Stimulated activated CD8-positive, alpha-beta memory T cell treated with anti-CD3 and anti-CD28 coated beads, Interleukin-12 subunit alpha, Interleukin-12 subunit beta, amount 100 ng/mL, for 1 hour (primary cell): ENCODE measurements at places on chromosomes 12 and 14.

DNA sequence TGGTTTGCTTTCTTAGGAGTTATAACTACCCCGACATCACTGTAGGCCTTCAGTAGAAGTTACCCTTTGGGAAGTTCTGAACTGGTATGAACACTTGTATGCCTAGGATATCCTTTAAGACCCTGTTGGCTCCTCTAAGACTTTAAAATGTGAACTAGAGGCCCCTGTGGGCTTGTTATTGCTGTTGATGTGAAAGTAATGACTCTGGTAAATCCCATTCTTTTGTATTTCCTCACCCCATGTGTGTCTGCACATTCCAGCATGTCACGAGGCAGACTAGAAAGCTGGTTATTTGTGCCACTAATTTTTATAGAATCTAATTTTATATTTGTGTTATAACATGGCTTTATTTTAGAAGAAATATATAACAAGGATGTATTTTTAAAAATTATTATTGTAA is 48.9 kb downstream of the SERPINA10 start:
- no peak for DNase-seq

DNA sequence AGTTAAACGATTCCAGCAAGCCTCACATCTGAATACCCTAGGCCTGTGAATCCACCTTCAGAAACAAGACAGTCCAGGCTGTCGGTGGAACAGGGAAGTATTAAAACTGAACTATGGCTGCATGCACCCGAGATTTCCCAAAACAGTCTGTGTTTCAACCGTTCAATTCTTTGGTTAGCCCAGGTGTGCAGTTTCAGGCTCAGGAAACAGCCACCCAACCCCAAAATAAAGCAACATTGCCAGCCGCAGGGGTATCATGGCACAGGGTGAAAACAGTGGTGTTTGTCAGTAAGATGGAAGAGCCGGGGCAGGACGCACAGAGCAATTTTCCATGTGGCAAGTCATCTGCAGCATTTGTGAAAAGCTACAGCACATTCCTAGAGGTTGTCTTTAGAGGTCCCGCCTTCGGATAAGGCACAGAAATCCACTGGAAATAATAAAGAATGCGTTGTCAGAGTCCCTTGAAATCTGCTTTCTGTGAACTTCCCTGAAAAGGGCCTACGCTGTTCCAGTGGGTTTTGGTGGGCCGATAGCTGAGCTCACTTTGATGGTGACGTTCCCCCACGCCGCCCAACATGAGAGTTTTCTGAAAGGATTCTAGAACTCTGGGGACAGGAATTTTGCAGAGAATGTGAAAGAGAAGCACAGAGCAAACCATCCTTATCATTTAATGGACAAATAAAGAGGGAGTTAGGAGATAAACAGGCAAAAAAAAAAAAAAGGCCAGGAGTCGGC is 84.9 kb downstream of the BCL11B start:
- DNase-seq, result no peak

DNA sequence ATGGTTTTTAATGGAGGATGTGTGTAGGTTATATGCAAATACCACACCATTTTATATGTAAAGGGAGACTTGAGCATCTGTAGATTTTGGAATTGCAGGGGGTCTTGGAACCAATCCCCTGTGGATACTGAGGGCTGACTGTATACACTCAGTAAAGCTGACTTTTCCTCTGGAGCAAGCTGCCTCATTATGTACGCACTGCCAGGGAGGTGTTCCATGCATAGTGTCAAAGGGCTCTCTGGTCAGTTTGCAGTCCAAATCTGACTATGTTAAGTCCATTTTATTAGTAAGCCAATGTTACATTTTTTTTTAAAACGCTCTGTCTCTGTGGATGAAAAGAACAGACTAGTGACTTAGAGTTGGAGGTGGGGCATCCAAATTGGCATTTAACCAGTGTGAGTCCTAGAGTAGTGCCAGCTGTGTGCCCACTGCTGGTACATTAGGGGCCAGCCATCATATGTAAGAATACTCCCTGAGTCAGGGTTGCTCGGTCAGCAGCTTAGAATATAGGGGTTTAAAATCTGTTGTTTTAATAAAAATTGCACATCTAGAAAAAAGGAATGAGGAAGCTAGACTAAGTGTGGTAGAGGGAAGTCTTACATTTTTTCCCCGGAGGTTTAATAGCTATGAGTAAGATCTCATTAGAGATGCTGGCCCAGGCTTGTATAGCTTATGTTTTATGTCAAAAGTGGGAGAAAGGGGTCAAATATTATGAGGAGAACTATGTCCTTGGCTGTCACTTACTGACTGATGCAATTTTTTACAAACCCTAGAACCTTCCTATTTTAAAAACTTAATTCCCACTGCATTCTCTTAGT is 87.0 kb downstream of the TESC start:
- no peak for DNase-seq

GRCh38 chr14:102096569-102097188 is 9.8 kb upstream of the HSP90AA1 start:
- DNase-seq, result peak; percentile 57

GRCh38 chr12:16622338-16622737 is 16.4 kb upstream of the LMO3 start:
- no peak for DNase-seq

GRCh38 chr14:91402348-91402747 is 15.3 kb downstream of the CCDC88C start:
- DNase-seq, result no peak

- no peak for DNase-seq
Observed at GRCh38 chr12:69936214-69936731, 111.2 kb downstream of the MYRFL start.

GRCh38 chr14:78162202-78162601 is 8.0 kb upstream of the NRXN3 start:
- DNase-seq, result no peak

DNA sequence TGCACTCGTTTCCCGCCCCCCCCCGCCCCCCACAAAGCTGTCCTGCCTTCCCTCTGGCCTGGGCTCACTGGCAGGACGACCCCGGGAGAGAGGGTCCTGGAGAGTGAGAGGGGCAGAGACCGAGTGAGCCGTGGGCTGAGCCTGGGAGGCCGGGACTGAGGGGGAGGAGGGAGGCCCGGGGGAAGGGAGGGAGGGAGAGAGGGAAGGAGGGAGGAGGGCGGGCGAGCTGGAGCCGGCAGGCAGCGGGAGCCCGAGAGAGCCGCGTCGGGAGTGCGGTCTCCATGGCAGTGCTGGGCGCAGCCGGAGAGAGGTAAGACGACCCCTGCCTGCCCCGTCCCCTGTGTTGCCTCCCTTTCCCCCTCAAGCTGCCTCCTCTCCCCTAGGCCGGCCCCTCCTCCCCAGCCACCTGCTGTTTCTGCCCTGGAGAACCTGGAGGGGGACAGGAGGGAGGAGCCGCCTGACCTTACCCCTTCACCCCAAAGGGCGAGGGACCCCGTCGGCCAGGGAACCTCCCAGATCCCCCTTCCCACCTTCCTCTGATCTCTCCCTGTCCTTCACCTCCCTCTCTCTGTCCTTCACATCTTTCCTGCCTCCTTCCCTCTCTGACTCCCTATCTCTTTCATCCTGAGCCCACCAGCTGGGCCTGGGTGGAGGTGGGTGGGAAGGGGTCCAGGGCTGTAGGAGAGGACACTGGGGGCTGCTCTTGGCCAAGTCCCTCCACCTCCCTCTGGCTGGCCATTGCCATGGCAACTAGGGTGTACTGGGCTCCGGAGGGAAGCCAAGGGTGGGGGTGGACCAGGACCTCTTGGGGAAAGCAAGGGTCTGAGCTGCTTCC is at the start of gene GPR162:
Gene GPR162 (plus strand): TSS at position 231 of the 835 bp plus-strand sequence. CDS start 2,078 bp downstream, outside the sequence.
- DNase-seq, result no peak

DNA sequence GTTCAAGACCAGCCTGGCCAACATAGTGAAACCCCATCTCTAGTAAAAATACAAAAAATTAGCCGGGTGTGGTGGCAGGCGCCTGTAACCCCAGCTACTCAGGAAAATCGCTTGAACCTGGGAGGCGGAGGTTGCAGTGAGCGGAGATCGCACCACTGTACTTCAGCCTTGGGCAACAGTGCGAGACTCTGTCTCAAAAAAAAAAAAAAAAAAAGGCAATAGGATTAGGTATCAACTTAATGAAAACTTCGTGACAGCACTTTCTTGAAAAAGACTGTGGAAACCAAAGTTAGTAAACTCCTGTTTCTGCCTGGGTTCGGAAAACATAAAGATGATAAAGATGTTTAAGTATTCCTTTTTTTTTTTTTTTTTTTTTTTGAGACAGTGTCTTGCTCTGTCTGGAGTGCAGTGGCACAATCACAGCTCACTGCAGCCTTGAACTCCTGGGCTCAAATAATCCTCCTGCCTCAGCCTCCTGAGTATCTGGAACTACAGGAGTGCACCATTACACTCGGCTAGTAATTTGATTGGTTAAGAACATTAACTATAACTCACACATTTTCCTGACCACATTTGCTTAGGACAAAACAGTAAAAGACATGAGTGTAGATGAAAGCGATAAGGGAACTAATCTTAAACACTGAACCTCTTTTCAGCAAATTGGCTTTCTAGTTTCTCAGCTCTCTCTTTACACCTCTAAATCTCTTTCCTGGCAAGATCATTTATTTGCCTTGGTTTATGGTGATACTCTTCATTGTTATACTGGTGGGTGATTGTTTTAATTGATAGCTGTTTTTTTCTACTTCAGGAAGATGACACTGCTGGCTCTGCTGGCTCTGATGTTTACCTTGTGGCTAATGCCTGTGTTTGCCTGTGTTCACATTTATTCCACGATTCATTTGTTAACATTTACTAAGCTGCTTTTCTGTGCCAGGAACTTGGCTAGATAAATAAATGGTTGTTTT is 15.8 kb downstream of the HIF1A start:
- no peak for DNase-seq

DNA sequence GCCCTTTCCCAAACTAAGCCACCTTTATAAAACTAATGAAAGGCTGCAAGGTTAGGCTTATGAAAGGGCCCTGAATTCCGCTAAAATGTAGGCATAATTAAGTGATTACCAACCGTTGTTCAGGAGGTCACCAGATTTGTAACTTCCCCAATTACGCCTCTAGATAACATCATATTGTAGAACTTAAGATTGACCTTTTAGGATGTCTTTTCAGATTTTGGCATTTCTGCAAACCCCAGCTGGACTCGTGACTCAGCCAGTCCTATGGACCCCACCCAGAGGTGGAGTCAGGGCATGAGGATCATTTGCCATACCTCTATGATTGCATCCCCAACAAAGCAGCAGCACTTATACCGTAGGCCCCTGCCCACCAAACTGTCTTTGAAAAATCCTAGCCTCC is 3.7 kb upstream of the LPCAT3 start:
- DNase-seq, result no peak

DNA sequence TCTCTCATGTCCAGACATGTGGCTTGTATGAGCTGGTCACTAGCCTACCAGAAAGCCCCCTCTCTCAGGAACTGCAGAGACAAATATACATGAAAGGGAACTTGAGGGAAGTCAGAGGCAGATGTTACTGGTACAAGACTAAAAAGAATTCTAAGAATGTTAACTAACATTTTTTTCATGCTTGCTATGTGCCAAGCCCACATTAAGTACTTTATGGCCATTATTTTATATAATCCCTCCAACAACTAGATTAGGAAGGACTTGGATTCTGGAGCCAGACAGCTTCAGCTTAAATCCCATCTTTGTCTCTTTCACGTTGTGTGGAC is 24.6 kb downstream of the TTC9 start:
- no peak for DNase-seq

GRCh38 chr14:96303981-96304380 is 48.0 kb downstream of the BDKRB1 start:
- DNase-seq, result no peak

DNA sequence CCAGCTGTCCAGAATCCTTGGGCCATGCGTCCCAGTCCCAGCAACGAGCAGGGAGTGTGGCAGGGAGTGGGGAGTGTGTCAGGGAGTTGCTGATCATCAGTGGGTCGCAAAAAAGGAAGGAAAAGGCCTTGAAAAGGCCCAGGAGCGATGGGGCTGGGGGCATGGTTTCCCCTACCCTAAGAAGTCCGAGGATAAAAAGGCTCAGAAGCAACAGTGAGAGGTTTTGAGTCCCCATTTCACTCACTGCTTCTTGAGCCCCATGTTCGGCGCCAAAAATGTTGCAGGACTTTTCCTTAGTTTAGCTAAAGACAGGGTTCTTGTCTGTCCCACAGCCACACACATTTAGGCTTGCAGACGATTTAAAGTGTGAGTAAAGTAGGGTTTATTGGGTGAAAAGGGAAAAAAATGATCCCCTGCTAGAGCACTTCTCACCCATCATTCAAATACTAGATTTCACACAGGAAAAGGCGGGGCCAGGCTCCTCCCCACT is 189.5 kb downstream of the KCNC2 start:
- DNase-seq, result no peak

GRCh38 chr14:67778792-67779191 is 37.6 kb downstream of the ZFYVE26 start:
- DNase-seq, result no peak

- no peak for DNase-seq
Observed at GRCh38 chr14:105315941-105316576, 1.5 kb downstream of the PACS2 start.

DNA sequence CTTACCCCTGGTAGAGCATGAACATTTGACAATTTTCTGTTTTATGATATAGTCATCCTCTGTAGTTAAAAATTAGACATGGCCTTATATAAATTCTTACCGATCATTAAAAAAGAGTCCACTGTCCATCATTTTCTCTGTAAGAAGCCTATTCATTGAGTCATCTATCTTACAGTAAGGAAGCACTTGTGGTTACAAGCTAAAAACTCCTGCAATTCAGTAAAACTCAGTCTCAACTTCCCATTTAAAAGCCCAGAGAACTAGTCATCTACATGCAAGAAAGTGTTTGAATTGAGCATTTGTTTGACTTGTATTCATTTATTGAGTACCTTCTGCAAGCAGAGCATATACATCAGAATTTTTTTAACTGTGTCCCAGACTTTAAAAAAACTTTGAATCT is 63.3 kb downstream of the GTF2A1 start:
- DNase-seq, result no peak

DNA sequence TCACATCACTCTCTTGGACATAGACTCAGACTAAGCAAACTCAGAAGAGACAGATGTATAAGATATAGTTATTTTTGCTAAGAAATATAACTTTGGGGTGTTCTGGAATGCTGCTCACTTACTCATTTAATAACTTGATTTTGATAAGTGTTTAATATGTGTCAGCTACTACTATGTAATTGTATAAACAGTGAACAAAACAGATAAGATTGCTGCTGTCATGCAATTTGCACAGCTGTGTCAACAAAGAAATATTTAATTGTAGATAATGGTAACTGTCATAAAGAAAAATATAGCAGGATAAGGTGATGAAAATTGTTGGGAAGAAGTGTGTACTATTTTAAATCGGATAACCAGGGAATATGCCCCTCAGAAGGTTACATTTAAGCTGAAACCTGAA is 84.1 kb upstream of the ZDHHC17 start:
- DNase-seq, result no peak

- no peak for DNase-seq
Observed at GRCh38 chr12:41441180-41441579, 253.1 kb downstream of the PDZRN4 start.
